Mesothelial cell of epicardium (in vitro differentiated cells): ENCODE measurements at places on chromosomes 16 and 17. TPM values are rescaled to one million over a fixed set of nuclear protein-coding genes. Genes with fewer than 3 reads are reported as not detected.

USH1G gene
- 3.1 to 3.9 TPM (median 3.9 TPM) in 3 replicates for total RNA-seq

ABCA9 gene
- 0.86 to 1.5 TPM (median 1.3 TPM) in 3 replicates for total RNA-seq

CD19 gene
- total RNA-seq: not detected in 3 replicates

PRAC1 gene
- total RNA-seq: 14.0 to 16.8 TPM (median 15.2 TPM) in 3 replicates

TAT gene
- total RNA-seq: 0.07 TPM in 1 of 3 replicates, not detected in the others

TMEM98 gene
- total RNA-seq: 205 to 216 TPM (median 206 TPM) in 3 replicates

VMO1 gene
- 2.3 to 2.6 TPM (median 2.5 TPM) in 3 replicates for total RNA-seq

CDK3 gene
- total RNA-seq: 34.7 to 36.5 TPM (median 34.9 TPM) in 3 replicates

FAM83G gene
- total RNA-seq: 14.5 to 15.0 TPM (median 15.0 TPM) in 3 replicates

MT1M gene
- total RNA-seq: not detected in 3 replicates

MYH13 gene
- total RNA-seq: 0.04 TPM in 1 of 3 replicates, not detected in the others

PERCC1 gene
- not detected in 3 replicates for total RNA-seq

FOXC2 gene
- total RNA-seq: 10.4 to 12.3 TPM (median 11.7 TPM) in 3 replicates
